Activated T-cell treated with anti-CD3 and anti-CD28 coated beads, Interleukin-2, amount 50 U/mL, for 48 hours (primary cell): ENCODE measurements at places on chromosomes 13 and 19.

GRCh38 chr13:111949311-111949710, 117.6 kb upstream of the SOX1 start:
- DNase-seq: no peak

- no peak for DNase-seq
Measured at GRCh38 chr19:16198370-16198651, 600 bp downstream of the AP1M1 start.

GRCh38 chr13:82654861-82655855, 1227.1 kb downstream of the SLITRK1 start:
- no peak for DNase-seq

DNA sequence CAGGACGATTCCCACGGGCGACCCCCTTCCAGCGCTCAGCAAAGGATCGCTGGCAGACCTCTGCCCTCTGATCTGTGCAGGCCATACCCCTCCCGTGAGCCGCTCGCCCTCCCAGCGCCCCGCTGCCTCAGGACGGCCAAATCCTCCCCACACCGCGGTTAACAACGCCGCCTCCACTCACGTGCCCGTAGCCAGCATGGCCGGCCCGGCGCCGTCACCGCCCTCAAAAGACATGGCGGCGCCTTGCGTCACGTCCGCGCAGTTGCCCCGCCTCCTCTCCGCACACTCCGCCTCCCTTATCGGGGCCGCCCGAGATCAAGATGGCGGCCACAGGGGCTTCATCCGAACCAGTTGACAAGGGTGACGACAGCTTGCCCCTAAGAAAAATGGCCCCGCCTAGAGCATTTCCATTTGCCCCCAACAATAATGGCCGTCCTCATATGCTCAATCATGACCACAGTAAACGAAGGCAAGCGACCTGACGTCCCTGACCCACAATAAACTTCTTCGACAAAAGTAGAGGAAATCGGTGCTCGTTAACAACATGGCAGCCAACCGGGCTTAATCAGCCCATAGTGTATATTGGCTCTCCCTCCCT, 634 bp downstream of the AKT1S1 start:
- DNase-seq: peak; percentile 99

GRCh38 chr19:39997638-39998216, 867 bp downstream of the ZNF546 start:
- no peak for DNase-seq

- peak; percentile 58 for DNase-seq
Measured at GRCh38 chr13:36819739-36820090, 693 bp downstream of the RFXAP start.

- no peak for DNase-seq
Measured at GRCh38 chr13:70844391-70845108, 736.3 kb upstream of the KLHL1 start.

- DNase-seq: no peak
Measured at GRCh38 chr19:17319473-17320238, 10.3 kb downstream of the DDA1 start.

DNA sequence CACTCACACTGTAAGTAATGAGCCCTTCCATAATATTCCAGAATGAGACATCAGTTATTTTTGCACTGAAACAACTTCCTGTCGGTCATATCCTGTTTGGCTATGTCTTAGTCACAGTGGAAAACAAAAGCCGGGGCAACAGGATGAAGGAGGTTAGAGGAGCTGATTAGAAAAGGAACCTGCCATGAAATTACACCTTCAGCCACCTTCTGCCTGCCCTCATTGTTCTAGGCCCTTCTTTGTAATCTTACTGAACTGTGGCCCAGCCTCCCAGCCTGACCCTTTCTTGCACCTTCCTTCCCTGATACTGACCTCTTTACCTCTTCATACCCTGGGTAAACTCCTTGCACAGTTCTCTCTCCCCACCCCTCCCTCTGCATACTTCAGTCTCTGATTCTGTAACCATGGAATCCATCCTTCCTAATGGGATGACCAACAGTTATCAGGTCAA, 67.3 kb downstream of the DOCK9 start:
- peak; percentile 37 for DNase-seq

DNA sequence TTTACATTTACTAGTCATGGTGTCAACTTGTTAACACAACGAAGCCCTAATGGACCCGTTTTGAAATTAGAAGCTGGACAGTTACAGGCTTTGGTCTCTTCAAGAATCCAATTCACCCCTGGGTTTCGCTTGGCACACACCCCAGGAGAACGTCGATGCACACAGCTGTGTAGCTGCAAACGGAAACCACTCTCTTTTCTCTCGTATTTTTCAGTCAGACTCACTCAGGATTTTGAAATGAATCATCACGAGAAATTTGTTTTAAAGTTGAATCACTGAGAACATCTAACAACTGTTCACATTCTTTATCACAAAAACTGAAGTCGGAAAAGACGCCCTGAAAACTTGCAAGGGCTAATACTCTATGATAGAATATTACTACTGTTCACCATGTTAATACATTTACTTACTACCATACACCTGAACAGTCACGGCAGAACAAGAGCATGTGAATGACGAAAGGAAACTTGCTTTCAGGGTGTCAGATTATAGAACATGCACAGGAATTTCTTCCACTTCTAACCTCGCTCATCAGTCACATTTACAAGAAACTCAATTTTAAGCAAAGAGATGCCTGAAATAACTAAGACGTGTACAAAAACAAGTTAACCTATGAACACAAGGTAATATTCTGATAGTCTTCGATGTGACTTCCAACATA, 4.7 kb downstream of the PNMA8A start:
- DNase-seq: no peak

DNA sequence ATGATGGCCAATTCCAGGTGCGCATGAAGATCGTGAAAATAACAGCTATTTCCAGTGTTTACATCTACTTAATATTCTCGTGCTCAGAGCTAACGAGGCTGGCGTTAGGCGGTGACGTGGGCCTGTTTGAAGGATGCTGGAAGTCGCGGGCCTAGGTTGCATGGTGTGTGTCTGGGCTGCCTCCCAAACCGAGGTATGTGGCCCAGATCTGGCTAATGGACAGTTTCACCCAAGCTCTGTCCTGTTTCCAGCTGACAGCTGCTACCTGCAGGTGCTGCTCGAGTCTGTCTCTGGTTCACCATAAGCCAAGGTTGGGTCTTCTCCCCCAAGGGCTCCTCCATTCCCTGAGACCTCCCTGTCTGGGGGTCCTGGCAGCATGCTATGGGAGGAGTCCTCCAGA, 40.5 kb upstream of the KCTD15 start:
- DNase-seq: no peak

DNA sequence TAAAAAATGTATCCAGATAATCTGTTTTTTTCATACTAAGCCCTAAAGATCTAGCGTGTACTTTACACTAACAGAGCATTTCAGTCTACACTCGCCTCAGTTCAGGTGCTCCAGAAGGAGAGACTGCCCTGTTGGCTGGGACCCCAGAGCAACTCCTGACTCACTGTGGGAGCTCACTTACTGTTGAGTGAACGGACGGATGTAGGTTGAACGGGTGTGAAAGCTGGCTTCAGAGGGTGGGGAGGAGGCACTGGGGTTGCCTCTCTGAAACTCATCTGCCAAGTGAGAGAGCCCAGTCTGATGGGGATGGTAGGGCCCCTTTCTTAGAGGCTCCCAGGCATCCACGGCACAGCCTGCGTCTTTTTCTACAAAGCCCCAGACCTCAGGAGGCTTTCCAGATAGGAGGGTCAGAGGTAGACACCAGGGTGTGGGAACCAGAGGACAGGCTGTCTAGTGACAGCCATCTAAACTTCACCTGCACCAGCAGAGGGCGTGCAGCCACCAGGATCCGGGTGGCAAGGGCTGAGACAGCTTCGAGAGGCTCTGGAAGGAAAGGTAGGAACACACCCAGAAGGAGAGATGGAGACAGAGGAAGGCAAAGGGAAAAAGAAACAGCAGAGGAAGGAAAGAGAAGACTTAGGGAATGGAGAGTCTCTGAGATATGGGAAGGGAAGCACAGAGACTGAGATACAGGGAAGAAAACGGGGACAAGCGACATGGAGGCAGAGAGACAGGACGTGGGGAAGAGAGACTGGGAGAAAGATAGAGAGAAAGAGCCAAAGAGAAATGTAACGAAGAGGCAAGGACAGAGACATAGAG, 3.7 kb downstream of the KASH5 start:
- DNase-seq: peak; percentile 84

DNA sequence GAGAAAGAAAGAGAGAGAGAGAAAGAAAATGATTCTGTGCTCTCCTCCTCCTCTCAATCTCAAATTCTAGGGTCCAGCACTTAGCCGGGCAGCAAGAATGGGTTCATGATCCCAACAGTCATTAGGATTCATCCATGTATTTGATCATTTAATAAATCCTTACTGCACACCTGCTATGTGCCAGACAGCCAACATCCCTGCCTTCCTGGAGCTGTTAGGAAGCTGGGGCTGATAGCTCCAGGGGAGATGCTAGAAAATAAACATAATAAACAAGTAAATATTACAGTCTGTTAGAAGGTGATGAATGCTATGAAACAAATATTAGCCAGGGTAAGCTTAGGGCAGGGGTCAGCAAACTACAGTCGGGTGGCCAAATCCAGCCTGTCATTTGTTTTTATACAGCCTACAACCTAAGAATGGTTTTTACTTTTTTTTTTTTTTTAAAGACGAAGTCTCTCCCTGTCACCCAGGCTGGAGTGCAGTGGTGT, 9.9 kb upstream of the ACP7 start:
- no peak for DNase-seq

DNA sequence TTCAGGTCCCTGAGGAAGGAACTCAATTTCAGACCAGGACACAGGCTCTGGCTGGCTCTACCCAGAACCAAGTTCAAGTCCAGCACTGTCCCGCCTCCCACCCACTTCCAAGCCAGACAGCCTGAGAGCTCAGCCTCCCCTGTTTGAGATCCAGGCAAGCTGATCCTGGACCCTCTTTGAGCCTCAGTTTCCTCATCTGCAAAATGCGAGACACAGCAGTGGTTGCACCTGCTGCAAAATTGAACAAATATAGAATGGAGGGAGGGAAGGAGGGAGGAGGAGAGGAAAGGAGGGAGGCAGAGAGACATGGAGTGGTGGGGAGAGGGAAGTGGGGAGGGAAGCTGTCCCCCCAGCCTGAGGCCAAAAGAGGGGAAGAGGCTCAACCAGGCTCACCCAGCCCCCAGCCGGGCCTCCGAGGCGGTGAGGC, 751 bp downstream of the TMEM221 start:
- no peak for DNase-seq

DNA sequence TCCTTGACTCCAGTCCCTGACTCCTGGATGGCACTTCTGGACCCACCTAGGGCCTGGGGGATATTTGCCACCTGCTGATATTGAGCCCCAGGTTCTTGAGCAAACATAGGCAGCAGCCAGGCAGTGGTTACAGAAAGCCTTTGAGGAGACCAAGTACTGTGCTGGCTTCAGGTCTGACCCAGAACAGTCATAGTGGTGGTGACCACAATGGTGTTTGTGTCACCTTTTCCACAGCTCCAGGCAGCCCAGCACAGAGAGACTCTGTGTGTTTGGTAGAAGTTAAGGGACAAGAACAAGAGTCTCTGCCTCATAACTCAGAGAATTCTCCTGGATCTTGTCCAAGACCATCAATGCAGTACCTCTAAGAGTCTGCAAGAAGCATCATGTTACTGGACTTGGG, 14.6 kb upstream of the CLC start:
- peak; percentile 34 for DNase-seq

DNA sequence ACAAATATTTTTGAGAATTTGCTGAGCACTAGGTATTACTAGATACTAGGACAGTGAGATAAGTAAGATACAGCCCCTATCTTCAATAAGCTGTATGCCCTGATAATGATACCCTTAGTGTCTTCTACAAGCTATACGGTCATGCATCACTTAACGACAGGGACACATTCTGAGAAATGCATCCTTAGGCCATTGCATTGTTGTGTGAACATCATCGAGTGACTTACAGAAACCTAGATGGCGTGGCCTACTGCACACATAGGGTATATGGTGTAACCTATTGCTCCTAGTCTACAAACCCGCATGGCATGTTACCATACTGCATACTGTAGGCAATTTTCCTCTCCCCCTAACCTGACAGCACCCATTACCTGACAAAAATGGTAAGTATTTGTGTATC, 64.9 kb downstream of the LRCH1 start:
- DNase-seq: no peak

DNA sequence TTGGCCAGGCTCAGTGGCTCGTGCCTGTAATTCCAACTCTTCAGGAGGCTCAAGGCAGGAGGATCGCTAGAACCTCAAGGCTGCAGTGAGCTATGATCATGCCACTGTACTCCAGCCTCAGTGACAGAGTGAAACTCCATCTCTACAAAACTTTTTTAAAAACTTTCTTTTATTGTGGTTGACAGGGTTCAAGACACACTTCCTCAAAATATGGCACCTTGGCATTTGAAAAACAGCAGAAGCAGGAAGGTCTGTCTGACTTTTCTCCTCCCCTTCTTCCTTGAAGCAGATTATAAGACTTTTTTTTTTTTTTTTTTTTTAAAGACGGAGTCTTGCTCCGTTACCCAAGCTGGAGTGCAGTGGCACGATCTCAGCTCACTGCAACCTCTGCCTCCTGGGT, 100.3 kb downstream of the TM9SF2 start:
- DNase-seq: no peak

DNA sequence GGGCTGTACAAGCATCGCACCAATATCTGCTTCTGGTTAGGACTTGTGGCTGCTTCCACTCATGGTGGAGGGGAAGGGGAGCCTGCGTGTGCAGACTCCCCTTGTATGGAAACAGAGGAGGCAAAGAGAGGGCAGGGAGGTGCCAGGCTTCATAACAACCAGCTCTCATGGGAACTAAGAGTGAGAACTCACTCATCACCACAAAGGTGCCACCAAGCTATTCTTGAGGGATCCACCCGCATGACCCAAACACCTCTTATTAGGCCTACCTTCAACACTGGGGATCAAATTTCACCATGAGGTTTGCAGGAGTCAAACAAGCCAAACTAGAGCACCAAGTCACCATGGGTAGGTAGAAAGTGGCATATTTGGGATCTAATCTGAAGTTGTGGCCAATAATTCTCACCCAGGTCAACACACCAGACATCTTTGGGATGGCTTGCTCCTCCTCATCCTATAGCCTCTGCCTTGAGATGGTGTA, 46.4 kb downstream of the RUBCNL start:
- DNase-seq: peak; percentile 51

DNA sequence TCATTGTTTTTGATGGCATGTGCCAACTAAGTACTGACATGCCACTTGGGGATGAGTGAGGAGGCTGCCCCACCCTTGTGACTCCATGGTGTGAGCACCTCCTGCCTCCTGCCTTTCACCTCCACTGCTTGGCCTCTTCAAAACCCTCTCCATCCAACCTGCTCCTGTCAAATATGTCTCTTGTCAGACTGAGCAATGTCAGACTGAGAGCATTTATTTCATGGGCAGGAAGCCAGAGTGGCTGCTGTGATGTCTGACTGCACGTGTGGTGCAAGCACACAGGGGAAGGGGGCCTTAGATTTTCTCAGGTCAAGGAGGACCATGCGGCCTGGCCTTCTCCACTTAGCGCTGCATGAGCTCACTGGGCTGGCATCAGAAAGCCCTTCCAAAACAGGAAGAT, 68.3 kb downstream of the STARD13 start:
- no peak for DNase-seq

- DNase-seq: peak; percentile 57
Measured at GRCh38 chr19:43470288-43470687, 4.9 kb upstream of the LYPD3 start.

GRCh38 chr19:12090807-12091206, 26.3 kb downstream of the ZNF844 start:
- peak; percentile 80 for DNase-seq

GRCh38 chr19:1672038-1672768, 19.8 kb upstream of the TCF3 start:
- DNase-seq: peak; percentile 79
